Stimulated activated CD4-positive, alpha-beta T cell treated with anti-CD3 and anti-CD28 coated beads, Interleukin-4, amount 100 ng/mL, for 1 hour (primary cell): ENCODE measurements at places on chromosomes 6 and 20.

DNA sequence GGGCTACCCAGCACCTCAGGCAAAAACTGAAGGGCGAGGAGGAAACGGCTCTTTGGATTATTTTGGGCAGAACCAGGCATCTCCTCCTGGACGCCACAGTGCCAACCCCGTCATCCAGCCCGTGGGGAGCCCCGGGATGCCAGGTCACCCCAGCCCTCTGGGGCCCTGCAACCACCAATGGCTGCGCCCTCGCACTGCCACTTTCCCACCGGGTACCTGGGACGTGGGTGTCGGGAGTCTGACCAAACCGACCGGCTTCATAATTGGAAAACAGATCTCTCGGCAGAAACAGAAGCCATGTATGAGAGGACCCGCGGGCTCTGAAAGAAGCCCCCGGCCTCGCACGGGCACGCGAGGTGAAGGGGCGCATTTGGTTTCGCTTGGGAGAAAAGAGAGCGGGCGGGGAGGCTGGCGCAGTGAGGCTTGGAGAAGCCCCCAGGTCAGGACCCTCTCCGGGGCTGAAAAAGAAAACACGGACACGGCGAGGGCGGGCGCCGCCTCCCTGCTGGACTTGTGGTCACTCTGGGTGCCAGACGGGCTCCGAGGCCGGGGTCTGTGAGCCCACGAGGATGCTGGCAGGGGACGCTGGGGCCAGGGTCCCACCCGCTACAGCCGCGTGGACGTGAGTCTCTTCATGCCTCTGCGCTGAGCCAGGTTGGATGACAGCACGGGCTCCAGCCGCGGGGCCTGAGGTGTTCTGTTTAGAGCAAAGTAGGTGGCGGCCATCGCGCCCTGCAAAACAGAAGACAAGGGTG lies 29.6 kb upstream of the MPC1 start:
- no peak for DNase-seq

- DNase-seq: no peak
Observed at GRCh38 chr20:16222859-16223411, 350.3 kb downstream of the KIF16B start.

GRCh38 chr20:11844691-11845090 lies 73.0 kb upstream of the BTBD3 start:
- DNase-seq: no peak

DNA sequence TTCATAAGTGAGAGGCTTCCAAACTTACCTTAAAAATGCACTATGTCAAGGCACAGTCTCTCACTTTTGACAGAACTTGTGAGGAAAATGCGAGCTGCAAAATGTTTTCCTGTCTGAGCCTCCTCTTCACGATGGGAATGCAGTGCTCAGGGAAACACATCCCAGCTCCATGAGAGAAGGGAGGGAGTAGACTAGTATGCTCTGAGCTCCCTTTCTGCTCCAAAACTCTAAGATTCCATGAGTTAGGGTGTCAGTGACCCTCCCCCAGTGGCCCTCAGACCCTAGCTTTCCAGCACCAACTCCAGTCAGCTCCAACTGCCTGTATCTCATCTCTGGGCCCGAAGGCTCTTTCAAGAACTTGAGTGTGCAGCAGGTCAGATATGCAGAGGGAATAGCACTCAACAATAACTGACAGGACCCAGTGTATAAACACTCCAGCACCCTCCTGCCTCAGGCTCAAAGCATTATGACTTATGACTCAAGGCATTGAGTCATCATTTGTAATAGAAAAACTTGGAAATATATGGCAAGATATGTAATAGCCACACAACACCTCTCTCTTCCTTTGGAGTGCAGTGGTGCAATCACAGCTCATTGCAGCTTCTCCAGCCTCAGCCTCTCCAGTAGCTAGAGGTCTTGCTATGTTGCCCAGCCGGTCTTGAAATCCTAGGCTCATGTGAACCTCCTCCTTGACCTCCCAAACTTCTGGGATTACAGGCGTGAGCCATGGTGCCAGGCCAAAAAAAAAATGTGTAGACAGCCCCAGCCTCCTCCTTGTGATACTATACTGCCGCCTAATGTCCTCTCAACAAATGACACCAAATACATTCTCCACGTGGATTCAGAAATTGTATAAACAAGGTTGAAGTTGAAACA lies 16.7 kb upstream of the ENTPD6 start:
- no peak for DNase-seq

- no peak for DNase-seq
Observed at GRCh38 chr20:59371431-59371830, 71.0 kb downstream of the EDN3 start.

- DNase-seq: no peak
Observed at GRCh38 chr20:23165964-23166363, 79.8 kb upstream of the CD93 start.

GRCh38 chr6:106082735-106083398 lies 3.3 kb upstream of the PRDM1 start:
- no peak for DNase-seq

DNA sequence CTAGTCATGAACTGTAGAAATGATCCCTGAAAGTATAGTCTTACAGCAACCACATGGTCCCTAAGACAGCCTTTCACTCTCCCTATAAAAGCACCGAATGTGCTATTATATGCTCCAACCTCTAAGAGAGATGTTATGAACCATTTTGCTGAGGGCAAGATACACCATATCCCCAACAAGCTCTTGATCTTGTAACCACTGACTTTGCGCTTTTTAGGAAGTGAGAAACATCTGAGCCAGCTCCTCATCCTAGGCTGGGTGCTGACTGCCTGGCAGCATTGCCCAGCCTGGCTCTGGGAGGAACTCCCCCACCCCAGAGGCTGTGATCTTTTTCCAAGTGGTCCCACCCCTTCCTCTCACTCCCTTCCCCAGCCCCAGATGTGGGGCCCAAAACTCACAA lies 3.1 kb upstream of the EMILIN3 start:
- no peak for DNase-seq

DNA sequence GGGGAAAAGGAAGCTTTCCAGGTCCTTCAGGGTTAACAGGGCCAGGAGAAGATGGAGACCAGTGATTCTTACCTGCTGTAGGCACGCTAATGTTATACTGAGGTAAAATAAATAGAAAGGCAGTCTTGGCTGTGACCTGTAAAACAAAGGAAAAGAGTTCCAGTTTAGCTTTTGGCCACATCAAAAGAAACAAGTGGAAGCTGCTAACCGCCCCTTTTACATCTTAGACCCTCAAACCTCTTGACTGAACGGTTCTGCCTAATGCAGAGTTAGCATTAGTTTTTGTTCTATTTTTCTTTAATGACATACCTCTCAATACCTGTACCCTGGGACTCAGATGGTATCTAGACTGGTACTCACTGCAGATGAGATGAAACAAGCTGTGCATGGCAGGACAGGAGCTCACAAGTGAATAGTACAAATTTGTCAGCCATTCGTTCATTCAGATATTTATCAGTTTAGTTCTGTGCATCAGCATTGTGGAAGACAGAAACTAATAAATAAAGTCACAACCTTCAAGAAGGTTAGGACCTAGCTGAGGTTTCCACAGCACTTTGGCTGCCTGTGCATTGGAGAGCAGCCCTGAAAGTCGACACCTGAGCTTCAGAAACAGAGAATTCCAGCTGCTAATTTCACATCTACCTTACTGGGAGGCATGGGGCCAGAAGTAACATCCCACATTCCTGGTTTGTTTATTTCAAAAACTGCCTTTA lies 41.0 kb downstream of the TRAM2 start:
- no peak for DNase-seq

DNA sequence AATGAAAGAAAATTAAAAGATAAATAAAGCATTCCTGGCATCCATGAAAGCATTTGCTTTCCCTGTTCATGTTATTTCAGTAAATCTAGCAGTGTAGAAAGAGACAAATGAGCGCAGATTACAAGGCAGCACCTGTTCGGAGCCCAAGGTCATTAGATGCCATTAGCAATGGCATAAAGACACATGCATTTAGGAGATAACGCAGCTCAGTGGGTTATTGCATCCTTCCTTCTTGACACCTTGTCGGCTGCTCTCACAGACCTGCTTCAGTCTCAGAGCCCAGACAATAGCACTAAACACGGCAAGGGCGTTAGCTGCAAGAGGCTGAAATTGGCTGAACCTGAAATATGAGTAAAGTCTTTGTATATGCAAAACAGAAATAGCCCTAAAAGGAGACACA lies 140.3 kb downstream of the ATXN1 start:
- DNase-seq: no peak
